Neural crest cell (in vitro differentiated cells): ENCODE measurements at places on chromosomes 3 and 15. TPM values are rescaled to one million over a fixed set of nuclear protein-coding genes. Genes with fewer than 3 reads are reported as not detected.

- no peaks in the 10 kb centered on the region for H3K36me3 ChIP-seq
- no peak for DNase-seq
- H3K4me3 ChIP-seq: no peak overlapping the region
- no peak overlapping the region for H3K27ac ChIP-seq
- H3K27me3 ChIP-seq: no peaks in the 10 kb centered on the region
- H3K4me1 ChIP-seq: no peaks in the 10 kb centered on the region
Measured at GRCh38 chr3:88311826-88312225, 162.1 kb downstream of the C3orf38 start.

Gene ARL14
- total RNA-seq: not detected in 2 replicates

GRCh38 chr3:127100459-127101410 lies 92.2 kb upstream of the PRR23E start:
- no peak overlapping the region for H3K27ac ChIP-seq
- DNase-seq: no peak
- H3K4me3 ChIP-seq: no peak overlapping the region
- no peaks in the 10 kb centered on the region for H3K27me3 ChIP-seq

- no peak overlapping the region for H3K27ac ChIP-seq
- H3K27me3 ChIP-seq: no peaks in the 10 kb centered on the region
- no peak overlapping the region for H3K4me3 ChIP-seq
- DNase-seq: no peak
Measured at GRCh38 chr3:30500666-30501399, 105.6 kb upstream of the TGFBR2 start.

Gene DOCK3
- total RNA-seq: 5.0 and 5.4 TPM in 2 replicates
